ENCODE measurements at places on chromosomes 16 and 17.

DNA sequence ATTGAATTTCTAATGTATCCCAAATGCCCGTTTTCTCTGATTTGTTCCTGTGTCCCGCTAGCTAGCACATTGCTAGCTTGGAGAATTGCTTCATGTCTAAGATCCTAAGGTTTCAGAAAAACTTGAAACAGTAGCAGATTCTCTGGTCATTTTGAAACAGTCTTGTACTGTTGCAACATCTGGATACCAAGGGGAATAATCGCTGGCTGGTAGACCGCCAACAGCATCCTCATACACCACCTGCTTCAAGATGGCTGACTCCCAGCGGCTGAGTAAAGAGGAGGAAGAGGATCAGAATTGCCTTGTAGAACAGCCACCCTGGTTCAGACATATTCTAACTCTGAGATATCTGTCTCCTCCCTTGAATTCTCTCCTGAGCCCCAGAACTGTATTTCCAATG is 226.7 kb upstream of the ELAC2 start:
- no peak for DNase-seq

- no peak for DNase-seq
These were observed 158.6 kb downstream of the CYLD start for GRCh38 chr16:50900391-50900942.

- DNase-seq, result peak; percentile 52
These were observed 244.1 kb downstream of the STX8 start for GRCh38 chr17:9331279-9332131.

DNA sequence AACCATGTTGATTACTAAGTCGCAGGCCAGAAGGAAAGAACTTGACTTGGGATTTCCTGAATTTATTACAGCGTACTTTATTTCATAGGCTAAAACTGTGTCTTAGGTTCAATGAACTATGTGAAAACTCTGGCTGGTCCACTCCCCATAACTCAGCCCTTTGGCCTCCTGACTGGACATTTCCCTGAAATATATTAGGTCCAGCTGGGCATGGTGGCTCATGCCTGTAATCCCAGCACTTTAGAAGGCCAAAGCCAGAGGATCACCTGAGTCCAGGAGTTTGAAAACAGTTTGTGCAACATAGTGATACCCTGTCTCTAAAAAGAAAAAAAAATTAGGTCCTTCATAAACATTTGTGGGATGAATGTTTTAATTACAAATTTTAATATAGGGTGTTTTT is 97.0 kb downstream of the CYLD start:
- no peak for DNase-seq

DNA sequence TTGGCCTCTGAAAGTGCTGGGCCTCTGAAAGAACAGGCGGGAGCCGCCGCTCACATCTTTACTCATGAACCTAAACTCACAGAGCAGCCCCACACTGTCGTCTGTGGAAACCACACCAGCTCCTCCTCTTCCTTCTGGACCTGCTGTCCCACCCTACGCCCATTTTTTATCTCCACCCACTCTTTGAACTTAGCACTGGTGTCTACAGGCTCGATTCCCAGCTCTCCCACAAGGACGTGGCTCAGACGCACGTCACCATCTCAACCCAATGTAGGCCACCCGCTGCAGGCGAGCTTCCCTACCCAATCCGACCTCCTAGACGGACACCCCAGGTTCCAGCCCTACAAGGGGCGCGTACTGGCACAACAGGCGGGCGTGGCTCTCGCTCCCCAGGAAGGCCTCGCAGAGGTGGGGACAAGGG is 62.2 kb downstream of the NXN start:
- no peak for DNase-seq

- no peak for DNase-seq
These were observed 17.3 kb upstream of the TBKBP1 start for GRCh38 chr17:47676510-47677165.

DNA sequence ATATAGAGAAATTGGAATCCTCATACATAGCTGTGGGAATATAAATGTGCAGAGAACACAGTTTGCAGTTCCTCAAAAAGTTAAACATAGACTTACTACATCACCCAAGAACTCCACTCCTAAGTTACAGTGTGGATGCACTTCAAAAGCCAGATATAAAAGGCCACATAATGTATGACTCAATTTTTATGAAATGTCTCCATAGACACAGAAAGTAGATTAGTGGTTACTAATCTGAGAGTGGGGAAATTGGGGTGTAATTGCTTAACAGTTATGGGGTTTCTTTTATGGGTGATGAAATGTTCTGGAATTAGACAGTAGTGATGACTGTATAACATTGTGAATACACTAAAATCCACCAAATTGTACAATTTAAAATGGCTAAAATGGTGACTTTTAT is 60.9 kb downstream of the CACNG1 start:
- DNase-seq, result no peak

DNA sequence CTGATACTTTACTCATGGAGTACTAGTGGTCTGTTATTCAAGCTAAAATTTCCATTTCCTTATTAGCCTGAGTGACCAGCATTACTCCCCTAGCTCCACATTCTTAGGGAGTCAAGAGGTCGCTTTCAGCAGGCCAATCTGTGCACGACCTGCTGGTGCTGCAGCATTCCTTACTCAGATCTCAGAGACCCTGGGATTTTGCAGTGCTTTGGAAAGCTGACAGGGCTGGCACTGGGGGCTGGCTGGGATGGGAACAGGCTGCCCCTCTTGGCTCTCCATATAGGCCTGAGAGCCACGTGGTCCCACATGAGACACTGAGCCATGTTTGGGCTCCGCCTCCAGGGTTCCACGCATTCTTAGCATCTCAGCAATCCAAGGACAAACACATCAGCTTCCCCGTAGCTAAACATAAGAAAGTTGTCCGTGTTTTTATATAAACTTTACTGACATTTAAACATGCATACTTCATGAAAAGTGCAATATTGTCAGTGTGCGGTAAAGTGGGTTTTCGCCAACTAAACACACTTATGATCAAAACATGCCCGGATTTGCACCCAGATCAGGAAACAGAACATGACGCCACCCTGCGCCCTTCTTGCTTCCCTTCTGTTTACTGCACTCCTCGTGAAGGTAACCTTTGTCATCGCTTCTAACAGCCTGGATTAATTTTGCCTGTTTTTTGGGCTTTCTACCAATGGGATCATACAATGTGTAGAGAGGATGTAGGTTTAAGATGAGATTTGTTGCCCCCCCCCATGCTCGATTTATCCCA is 254.5 kb upstream of the CACNG5 start:
- no peak for DNase-seq

GRCh38 chr17:66443606-66444005 is 141.2 kb downstream of the PRKCA start:
- no peak for DNase-seq

DNA sequence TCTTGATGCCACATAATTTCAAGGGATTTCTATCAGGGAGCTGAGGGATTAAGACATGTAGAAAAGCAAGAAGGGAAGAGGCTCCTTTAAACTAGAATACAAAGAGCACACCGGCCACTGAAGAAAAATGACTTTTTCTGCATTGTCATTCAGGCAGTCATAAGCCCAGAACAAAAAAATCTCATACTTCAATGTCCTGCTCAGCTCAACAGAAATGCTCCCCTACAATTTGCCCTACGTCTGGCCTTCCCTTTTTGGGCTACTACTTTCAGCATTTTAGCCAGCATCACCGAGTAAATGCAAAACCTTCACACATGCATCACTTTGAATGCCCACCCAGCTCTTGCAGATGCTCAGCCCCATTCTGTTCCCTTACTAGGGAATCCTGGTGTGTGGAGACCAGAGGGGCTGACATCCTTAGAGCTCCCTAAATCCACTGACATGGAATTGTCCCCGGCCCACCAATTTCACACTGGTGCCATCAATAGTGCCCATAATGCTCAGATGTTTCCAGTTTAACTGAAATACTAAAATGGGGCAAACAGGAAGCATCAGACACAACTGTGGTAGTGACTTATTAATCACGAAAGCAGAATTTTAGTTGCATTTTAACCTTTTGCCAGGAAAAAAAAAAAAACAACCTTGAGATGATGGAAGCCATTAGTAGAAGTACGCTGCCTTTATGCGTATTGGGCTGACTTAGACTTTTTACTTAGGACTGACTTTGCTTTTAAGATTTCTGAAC is 2.7 kb downstream of the MAP3K14 start:
- DNase-seq, result no peak

DNA sequence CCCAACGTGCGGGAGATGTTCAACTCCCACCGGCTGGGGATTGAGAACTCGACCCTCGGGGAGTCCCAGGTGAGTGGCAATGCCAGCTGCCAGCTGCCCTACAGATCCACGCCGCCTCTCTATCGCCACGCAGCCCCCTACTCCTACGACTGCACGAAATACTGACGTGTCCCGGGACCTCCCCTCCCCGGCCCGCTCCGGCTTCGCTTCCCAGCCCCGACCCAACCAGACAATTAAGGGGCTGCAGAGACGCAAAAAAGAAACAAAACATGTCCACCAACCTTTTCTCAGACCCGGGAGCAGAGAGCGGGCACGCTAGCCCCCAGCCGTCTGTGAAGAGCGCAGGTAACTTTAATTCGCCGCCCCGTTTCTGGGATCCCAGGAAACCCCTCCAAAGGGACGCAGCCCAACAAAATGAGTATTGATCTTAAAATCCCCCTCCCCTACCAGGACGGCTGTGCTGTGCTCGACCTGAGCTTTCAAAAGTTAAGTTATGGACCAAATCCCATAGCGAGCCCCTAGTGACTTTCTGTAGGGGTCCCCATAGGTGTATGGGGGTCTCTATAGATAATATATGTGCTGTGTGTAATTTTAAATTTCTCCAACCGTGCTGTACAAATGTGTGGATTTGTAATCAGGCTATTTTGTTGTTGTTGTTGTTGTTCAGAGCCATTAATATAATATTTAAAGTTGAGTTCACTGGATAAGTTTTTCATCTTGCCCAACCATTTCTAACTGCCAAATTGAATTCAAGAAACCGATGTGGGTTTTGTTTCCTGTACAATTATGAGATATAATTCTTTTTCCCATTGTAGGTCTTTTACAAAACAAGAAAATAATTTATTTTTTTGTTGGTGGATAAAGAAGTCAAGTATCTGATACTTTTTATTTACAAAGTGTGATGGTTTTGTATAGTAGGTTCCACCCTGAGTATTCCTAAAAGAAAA is 2.3 kb downstream of the FOXC2 start:
- no peak for DNase-seq

GRCh38 chr17:19391432-19391831 is 4.4 kb upstream of the MFAP4 start:
- DNase-seq, result no peak

DNA sequence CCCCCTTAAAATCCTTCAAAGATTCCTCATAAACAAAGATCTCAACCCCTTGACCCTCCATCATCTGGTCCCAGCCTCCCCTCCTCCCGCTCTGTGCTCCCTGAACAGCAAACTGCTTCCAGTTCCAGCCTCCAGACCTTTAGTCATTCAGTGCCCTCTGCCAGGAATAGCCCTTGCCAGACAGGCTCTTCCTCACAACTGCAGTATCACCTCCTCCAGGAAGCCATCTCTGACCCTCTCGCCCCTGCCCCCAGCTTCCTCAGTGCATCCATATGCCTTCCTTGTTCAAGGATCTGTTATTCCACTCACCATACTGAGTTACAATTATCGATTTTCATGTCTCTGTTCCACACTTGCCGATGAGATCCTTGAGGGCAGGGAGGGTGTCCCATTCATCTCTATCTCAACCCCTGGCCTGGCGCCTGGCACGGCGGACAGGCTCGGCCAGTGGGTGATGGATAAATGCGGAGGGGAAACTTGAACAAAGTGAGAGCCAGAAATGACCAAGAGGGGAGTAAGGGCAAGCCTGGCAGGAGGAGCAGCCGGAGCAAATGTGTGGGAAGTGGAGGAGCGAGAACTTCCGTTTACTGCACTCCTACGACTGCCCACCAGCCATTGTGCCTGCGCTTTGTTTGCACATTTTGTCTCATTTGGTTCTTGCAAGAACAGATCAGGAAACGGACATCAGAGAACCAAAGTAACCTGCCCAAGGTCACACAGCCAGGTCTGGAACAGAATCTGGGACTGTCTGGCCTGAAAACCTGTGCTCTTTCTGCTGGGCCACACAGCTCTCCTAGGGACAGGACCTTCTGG is 2.0 kb upstream of the NXPH3 start:
- DNase-seq, result no peak

DNA sequence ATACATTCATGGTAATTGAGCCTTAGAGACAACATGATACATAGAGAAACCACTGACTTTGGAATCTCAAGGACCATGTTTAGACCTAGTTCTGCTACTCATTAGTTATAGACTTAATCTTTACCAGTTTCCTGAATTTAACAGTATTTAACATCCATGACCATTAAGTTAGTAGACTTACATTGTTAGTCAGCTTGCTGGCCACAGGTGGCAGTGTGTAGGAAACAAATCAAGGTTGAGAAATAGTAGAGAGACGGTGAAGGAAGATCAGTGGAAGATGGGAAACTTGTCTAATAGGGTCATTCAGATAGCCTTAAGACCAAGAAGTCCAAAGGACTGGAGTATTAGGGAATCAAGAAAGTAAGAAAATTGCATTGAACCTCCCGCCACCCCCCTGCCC is 31.0 kb downstream of the OMG start:
- no peak for DNase-seq

GRCh38 chr17:16975744-16976625 is 4.1 kb upstream of the TNFRSF13B start:
- DNase-seq, result no peak

Data from Ammon's horn (tissue), 1 donor.